ENCODE measurements at places on chromosomes 2 and 18. TPM values are rescaled to one million over a fixed set of nuclear protein-coding genes. Genes with fewer than 3 reads are reported as not detected.
A peak's percentile ranks its signal among the peaks of the same experiment; 100 is the strongest.

DNA sequence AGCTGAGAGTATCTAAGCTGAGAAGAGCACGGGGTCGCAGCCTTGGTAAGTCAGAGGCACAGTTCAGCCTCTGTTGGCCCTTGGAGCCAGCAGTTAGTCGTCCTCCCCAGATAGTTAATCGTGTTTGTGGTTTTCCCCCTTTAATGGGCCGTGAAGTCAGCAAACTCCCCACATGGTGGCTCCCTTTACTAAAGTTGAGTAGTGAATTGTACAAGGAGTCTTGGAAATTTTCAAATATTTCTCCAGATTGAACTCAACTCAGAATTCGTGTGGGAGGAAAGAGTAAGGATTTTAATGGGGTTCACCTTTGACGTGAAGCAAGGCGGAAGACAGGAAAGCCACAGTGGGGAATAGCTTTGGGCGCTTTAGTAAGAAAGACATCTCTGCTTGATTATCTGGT is 2.4 kb upstream of the ADCYAP1 start:
- DNase-seq = no peak

Gene NCKAP5
- total RNA-seq = 33.3 TPM

GRCh38 chr2:122368576-122369243 is 613.3 kb downstream of the TSN start:
- no peak for DNase-seq

GRCh38 chr18:25621144-25621543 is 269.2 kb upstream of the ZNF521 start:
- DNase-seq = no peak

Gene RSAD2
- total RNA-seq = 5.1 TPM

Gene EDAR
- 2.5 TPM for total RNA-seq

DNA sequence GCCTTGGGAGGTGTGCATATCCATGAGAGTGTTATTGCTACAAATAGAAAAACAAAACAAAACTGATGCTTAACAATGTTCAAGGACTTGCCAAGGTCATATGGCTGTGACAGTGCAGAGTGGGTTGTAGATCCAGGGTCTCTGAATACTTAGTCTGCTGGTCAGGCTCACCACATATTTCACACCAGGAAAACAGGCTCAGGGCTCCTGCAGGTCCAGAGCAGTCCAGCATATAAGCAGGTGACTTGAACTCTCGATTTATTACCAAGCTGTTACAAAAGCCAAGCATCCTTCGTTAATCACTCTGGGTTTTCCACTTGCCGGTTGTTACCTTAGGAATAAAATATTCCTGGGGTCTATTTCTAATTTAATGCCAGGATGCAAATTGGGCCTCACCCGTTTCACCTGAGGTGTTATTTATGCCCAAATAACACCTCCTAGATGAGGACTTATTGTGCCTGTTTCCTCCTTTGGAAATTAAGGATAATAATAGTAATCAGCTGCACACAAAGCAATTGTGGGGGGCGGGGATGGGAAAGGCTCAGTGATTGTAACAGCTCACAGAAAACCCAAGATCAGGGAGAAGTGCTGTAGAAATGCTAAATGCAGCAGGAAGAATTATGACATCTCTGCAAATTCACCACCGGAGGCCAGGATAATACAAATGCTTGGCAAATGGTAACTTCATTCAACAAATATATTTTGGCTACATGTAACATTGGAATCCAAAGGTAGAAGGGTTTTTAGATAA is 72.9 kb downstream of the TMEM182 start:
- no peak for DNase-seq

- no peak for DNase-seq
These were observed 18.1 kb downstream of the RAB31 start for GRCh38 chr18:9726175-9726574.

- no peak for DNase-seq
These were observed 1516.1 kb downstream of the RPIA start for GRCh38 chr2:90207454-90208058.

DNA sequence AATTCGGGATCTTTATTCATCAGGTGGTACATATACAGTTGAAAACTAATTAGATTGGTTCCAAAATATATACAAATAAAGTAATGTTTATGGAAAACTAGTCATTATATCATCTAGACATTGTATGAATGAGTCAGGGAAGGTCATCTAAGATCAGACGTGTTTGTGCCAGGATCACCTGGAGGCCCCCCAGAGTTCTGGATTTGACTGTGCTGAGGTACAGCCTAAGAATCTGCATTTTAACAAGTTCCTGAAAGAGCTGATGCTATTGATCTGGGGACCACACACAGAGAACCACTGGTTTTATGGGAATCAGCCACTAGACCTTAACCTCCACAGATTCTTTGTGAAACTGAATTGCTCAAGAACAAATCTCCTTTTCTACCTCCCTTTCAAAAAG is 43.2 kb downstream of the PARD6G start:
- no peak for DNase-seq

Gene MBD2
- 23.8 TPM for total RNA-seq

Gene APCDD1
- 125 TPM for total RNA-seq

Gene FNDC4
- 10.6 TPM for total RNA-seq

DNA sequence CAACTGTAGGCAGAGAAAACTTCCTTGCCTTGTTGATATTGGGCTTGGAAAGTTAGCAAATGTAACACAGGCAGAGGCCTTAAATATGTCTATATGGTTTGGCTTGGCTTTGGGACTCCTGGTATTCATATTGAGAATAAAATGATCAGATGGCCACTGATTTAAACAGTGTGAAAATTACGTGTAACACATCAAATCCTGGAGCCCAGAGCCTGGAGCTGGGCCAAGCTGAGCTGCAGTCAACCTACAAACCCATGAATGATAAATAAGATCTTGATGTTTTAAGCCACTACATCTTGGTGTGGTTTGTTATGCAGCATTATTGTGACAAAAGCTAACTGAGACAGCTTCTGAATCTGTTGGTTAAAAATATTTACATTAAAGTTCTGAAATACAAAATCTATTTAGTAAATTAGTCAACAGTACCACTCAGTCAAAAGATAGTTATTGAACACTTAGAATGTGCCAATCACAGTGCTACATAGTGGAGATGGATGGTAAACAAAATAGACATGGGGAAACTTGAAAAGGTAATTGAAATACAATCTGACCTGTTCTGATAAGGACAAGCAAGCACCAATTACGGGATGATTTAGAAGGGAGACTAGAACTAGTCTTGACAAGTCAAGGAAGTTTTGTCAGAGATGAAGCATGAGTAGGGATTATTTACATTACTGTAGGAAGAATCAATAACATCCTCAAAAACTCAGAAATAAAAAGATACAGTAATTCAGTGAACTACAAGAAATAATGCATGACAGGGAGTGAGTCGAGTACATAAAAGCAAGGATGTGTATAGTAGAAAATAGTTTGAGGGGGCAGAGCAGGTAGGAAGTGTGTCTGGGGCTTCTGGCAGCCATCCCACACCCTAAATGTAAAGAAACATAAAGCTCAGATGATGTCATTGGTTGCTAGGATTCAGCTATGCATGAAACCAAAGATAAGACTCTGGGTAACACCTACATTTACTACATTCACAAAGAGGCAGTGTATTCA is 157.7 kb downstream of the HNMT start:
- no peak for DNase-seq

Gene SLC14A1
- 11.9 TPM for total RNA-seq

GRCh38 chr2:119197126-119197405 is 26.6 kb upstream of the STEAP3 start:
- no peak for DNase-seq

Gene NETO1
- 0.10 TPM for total RNA-seq

- no peak for DNase-seq
These were observed 31.6 kb upstream of the WDR75 start for GRCh38 chr2:189409647-189410046.

Gene OR6B2
- total RNA-seq = not detected

DNA sequence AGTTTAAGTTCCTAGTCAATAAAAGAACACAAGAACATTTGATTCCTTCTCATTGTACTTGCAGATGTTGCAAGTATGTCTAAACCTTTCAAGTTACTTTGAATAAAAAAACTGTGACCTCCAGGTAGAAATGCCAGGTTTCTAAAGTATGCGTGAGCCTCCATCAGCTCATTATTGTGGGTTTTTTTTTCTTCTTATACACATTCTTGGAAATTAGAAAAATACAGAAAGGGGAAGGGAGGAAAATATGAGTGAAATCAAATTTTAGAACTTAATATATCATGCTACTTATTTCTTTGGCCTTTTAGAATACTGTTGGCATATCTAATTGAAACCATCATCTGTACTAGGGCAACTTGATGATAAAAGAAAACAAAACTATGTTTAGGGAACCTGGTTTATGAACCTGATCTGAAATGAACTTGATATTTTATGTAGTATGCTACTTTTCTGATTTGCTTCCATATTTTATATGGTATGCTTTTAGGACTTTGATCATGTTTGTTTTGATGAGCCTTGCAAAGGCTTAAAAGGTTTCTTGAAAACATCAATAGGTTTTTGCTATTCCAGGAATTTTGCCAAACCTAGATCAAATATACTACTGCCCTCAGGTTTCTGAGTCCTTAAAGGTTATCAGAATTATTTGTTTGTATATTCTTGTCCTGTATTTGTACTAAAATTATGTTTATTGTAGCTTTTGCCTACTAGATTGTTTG is 130.7 kb upstream of the MAP3K20 start:
- no peak for DNase-seq

Gene EVX2
- total RNA-seq = not detected

Gene PCARE
- 0.10 TPM for total RNA-seq

- no peak for DNase-seq
These were observed 1.7 kb upstream of the RTTN start for GRCh38 chr18:70207181-70207580.

DNA sequence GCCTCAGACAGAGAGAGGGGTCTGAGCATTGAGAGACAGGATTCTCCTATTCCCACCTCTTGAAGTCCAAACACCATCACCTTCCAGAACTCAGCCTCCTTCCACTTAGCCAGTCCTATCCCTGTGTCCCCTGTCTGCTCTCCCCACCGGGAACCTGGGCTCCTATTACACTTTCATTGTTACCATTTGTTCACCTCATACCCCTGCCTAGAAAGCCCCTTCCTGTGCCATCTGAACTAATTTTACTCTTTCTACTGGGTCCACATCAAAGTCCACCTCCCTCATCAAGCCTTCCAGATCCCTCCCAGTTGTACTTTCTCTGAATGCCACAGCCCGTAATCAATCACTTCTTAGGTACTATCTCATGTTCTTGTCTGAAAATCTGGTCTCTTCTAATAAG is 220.6 kb downstream of the ZBTB7C start:
- DNase-seq = no peak

Gene EFR3B
- 4.9 TPM for total RNA-seq

GRCh38 chr2:21381421-21381820 is 257.7 kb downstream of the TDRD15 start:
- DNase-seq = peak; percentile 84

DNA sequence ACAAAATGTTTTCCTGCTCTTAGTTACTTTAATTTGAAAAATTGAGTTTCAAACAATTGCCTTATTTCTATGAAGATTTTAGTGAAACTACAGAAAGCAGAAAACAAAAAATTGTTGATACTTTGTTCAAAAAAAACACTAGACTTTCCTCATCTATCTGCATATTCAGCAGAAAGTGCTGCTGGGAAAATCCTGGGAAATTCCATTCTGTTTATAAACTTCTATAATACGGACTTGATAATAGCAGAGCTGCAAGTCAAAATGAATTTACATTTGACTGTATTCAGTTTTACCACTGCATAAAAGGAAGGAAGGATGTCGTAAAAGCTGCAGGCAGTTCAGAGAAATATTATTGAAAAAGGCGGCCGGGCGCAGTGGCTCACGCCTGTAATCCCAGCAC is 24.9 kb upstream of the ERICH2 start:
- DNase-seq = no peak

Gene THSD7B
- 8.1 TPM for total RNA-seq

DNA sequence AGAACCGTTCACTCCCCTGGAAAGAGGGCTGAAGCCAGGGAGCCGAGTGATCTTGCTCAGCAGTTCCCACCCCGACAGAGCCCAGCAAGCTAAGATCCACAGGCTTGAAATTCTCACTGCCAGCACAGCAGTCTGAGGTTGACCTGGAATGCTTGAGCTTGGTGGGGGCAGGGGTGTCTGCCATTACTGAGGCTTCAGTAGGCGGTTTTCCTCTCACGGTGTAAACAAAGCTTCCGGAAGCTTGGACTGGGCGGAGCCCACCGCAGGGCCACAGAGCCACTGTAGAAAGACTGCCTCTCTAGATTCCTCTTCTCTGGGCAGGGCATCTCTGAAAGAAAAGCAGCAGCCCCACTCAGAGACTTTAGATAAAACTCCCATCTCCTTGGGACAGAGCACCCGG is 180.8 kb downstream of the WDR7 start:
- DNase-seq = no peak

Gene KCNK3
- 0.49 TPM for total RNA-seq

GRCh38 chr2:120699292-120699691 is 36.4 kb upstream of the GLI2 start:
- DNase-seq = no peak

Gene KLHL30
- 3.3 TPM for total RNA-seq

- DNase-seq = no peak
These were observed 76.0 kb downstream of the NCK2 start for GRCh38 chr2:105820691-105821090.

DNA sequence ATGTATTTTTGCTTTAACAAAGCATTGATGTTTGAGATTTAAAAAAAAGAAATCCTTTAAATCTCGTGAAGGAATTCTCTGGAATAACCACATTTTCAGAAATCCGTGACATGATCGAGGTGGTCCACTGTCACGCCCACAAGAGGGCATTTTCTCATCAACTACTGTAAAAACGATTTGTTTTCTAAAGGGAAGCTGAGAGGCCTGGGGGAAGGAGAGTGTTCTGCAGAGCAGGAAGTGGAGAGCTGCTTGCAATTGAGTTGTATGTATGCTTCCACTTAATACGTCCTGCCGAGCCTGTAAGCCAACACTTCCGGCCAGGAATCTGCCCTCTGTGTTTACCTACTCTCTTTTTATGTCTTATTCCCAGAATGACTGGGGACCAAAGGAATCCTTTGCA is 19.4 kb downstream of the KLHL29 start:
- peak; percentile 37 for DNase-seq
